ENCODE measurements at places on chromosomes 7 and 10.

DNA sequence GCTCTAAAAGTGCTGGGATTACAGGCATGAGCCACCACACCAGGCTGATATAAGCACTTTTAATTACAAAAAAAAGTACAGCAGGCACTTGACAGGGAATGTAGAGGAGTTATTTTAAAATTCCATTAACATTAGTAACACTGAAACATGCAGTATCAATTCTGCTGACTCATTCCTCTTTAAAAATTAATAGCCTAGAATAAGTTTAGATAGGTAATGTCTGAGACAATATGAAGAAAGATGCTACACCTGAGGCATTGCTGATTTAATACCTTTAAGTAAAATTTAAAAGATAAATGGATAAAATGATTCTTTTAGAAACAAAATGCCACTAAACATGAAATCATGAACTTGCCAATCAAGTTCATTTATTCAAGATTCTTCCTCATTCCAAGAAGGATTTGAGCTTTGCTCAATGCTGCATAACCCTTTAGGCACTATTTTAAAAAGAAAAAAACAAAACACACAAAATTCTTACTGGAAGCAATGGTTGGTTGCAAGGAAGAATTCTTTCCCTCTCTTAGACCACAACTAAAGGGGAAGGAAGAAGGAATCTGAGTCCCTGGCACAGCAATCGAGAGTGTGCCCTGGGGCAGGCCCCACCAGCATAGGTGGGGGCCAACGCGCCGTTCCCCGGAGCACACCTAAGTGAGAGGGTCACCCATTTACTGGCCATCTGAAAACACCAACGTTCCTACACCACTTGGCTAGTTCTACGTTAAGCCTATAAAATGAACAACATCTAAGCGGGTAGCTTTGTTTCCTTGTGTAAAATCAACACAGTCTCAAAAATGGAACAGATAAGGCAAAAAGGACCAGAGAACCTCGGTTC lies 26.6 kb downstream of the ESYT2 start:
- DNase-seq, result no peak

DNA sequence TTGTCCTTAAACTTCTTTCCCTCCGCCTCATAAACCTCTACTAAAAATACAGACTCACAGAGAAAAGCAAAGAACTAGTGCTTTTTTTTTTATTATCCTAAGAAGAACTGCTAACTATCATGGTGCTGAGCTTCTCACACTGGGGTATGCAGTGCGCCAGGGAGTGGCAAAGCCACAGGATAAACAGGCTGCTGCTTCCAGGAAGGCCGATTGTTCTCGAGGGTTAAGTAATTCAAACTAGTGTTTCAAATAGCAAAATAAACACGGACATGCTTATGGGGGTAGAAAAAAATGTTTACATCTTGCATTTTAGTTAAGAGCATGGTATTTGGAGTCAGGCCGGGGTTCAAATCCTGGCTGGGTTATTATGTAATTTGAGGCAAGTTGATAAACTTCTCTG lies 157.0 kb downstream of the TAX1BP1 start:
- no peak for DNase-seq

- no peak for DNase-seq
Observed at GRCh38 chr10:60234551-60234950, 155.1 kb downstream of the ANK3 start.

GRCh38 chr10:31157123-31158010 lies 125.7 kb upstream of the ZNF438 start:
- DNase-seq, result no peak

GRCh38 chr7:47375121-47375938 lies 206.6 kb downstream of the TNS3 start:
- no peak for DNase-seq

GRCh38 chr7:107659666-107660065 lies 962 bp upstream of the SLC26A4 start:
- DNase-seq, result no peak

DNA sequence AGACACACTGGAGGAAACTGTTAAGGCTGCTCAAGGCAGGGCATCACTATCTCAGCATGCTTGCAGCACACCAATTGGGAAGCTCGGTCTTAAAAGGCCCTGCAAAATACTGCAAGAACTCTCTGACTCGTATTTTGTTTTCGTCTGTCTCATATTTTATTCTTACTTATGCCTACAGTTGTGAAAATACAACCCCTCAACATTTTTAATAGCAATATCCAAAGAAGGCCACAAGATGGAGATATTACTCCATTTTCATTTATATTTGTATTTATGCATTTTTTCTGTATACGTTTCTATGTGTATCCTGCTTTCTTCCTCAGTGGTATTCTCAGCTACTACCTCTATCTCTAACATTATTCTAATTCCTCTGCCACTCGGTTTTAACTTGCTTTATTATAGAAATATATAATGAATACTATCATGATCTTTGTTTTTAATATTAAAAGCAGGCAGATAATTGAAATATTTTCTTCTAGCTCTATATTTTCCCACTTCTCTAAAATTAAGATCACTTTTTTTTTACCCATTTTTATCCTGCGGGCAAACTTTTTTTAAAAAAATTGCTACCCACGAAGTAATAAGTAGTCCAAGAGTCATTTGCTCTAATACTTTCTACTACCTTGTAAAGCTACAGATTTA lies 10.0 kb downstream of the DNAJC1 start:
- no peak for DNase-seq

DNA sequence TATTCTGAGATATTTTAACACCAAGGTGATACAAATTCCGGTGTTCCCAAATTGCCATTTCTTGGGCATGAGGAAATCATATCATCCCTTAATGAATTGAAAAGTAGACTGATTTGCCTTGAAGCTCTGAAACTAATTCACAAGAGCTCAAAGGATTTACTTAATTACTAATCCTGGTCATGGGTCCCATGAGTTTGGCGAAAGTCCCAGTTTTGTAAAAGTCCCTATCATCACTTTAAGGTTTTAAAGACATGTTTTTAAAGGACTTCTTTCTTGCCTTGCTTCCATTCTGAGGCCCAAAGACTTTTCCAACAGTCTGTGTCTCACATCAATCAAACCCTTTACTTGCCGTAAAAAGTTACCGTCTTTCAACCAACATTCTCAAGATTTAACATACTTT lies 377.9 kb downstream of the DNAJB9 start:
- no peak for DNase-seq

DNA sequence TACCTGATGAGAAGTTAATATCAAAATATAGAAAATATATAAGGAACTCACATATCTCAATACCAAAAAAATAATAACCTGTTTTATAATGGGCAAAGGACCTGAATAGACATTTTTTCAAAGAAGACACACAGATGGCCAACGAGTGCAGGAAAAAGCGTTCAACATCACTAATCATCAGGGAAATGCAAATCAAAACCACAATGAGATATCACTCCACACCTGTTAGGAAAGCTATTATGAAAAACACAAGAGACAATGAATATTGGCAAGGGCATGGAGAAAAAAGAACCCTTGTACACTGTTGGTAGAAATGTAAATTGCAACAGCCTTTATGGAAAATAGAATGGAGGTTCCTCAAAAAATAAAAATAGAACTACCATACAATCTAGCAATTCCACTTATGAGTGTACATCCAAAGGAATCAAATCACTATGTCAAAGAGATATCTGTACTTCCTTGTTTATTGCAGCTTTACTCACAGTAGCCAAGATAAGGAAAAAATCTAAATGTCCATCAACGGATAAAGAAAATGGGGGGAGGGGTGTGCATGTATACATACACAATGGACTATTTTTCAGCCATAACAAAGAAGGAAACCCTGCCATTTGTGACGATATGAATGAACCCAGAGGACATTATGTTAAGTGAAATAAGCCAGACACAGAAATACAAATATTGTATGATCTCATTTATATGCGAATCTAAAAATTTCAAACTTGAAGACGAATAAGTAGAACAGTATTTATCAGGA lies 3.6 kb upstream of the ALOX5 start:
- no peak for DNase-seq

DNA sequence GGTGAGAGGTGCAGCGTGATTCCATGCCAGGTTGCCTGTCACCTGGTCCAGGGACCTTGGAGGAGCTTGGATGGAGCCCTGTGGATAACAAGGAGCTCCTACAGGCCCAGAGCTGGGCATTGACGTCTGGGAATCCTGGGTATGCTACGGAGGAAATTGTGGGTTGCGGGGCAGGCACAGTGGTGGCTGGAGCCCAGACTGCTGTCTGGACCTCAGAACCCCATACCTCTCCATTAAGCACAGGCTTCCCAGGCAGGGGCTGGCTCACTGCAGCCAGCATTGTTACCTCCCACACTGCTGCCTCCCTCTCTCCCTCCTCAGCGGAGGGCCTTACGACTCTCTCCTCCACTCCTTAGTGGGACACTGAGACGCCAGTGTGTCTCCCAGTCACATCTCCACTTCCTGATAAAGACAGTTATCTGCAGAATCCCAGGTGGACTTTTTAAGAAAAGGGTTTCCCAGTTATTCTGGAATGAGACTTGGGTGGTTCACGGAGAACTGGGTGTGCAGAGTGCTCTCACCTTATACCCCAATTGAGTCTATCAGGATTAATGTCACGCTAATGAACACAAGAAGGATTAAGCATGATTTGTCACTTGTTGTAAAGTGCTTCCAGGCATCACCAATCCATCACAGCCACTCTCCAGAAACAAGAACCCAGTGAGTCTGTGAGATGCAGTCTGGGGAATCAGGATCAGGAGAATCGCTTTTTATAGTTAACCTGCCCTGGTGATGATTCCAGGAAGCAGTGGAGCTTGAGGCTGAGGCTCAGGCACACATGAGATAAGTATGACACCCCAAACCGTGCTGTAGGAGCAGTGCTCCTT lies 309.4 kb downstream of the RPS24 start:
- no peak for DNase-seq

- DNase-seq, result no peak
Observed at GRCh38 chr10:4354382-4354812, 471.6 kb upstream of the AKR1E2 start.

GRCh38 chr10:13847201-13847631 lies 260.5 kb downstream of the PRPF18 start:
- no peak for DNase-seq

DNA sequence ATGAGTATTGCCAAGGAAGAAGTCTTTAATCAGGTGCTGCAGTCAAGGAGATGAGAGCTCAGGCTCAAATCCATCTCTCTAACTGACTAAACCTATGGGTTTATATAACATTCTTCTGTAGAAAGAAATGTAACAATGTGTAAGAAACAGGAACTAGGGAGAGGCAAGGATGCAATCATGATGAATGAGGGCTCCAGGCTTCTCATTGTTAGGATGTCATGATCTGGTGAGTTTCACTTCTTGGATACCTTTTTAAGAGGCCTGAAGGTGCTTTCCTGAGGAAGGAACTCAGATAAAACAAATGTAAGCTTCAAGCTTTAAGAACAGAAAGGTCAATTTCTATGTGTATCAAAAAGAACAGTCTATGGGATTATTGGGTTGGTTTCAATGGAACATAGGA lies 30.8 kb upstream of the SCIN start:
- no peak for DNase-seq

DNA sequence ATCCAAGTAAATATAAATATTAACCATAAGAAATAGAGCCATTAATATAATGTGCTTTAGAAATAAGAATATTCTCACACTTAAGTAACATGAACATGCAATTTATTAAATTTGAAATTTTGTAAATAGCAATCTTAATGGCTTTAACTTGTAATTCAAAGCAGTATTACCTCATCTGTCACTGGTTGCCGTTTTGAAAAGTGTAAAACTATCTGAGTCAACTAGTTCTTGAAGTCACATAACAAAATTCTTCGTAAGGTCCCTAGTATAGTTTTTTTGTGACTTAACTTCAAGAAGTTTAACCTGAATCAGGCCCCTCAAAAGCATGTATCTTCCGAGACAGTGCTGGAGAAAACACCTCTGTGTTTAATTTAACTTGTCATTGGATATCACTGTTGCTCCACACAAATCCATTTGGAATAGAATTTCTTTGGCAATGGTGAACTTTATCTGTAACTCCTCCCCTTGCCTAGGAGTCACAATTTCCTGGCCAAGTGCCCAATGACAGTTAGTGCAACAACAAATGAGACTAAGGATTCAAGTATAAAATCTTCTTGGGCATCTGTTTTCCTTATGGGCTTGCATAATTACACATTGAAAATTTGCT lies 47.1 kb downstream of the NT5C2 start:
- no peak for DNase-seq

- DNase-seq, result no peak
Observed at GRCh38 chr10:123348691-123349572, 194.7 kb downstream of the BUB3 start.
